ENCODE measurements at places on chromosomes 2 and 18. TPM values are rescaled to one million over a fixed set of nuclear protein-coding genes. Genes with fewer than 3 reads are reported as not detected.

The E2F6 gene
- 10.1 TPM for total RNA-seq

The TFPI gene
- total RNA-seq = not detected

The MATN3 gene
- total RNA-seq = not detected

DNA sequence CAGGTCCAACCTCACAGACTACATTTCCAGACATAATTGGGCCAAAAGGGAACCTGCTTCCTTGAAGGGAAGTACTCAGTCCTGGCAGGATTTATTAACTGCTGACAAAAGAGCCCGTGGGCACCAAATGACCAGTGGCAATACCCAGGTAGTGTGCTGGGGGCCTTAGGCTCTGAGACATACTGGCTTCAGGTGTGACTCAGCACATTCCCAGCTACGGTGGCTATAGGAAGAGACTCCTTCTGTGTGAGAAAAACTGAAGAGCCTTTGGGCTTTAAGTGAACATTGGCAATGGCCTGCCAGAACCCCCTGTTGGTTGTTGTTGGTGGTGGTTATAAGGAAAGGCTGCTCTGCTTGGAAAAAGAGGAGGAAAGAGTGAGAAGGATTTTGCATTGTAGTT, 401.8 kb downstream of the KCNJ3 start:
- DNase-seq = no peak

DNA sequence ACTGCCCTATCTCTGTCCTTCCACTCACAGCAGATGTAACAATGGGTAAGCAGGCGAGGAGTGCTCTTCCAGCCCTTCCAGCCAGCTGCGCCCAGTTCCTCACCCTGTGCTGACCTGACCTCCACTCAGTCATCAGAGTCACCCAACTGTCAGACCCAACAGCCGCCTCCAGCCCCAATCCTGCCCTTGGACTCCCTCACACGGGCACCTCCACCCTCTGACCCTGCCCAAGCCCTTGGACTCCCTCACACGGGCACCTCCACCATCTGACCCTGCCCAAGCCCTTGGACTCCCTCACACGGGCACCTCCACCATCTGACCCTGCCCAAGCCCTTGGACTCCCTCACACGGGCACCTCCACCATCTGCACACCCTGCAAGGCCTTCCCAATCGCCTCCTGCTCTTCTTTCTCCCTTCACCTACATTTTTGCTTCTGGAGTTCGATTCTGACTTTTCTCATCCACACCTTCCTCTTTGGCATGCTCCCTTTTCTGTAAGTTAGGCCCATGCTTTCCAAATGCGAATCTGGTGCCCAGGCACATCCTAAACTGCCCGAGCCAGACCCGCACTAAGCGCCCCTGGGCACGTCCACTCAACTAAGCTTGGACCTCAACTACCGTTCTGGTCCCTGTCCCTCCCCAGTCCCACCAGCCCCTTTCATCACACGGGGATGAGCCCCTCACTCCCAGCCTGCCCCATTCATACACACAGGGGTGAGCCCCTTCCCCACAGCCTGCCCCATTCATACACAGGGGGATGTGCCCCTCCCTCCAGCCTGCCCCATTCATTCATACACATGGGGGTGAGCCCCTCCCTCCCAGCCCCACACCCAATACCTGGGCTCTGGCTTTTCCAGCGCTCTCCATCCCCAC, 15.9 kb downstream of the EIPR1 start:
- DNase-seq = no peak

The SP140L gene
- total RNA-seq = 154 TPM

The PLCD4 gene
- total RNA-seq = not detected

DNA sequence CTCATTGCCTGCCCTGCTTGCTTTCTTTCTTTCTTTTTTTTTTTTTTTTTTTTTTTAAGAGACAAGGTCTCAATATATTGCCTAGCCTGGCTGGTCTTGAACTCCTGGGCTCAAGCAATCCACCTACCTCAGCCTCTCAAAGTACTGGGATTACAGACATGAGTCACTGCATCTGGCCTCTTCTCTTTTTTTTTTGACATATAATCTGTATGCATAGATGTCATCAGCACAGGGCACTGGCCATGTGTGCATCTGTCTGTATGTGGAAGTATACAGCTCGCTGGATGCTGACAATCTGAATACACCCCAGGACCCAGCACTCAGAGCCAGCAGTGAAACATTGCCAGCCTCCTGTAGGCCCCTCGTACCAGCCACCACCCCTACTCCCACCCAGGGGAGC, 49.5 kb downstream of the TFCP2L1 start:
- DNase-seq = no peak

The PARD3B gene
- total RNA-seq = not detected

The GTF2A1L gene
- total RNA-seq = not detected

DNA sequence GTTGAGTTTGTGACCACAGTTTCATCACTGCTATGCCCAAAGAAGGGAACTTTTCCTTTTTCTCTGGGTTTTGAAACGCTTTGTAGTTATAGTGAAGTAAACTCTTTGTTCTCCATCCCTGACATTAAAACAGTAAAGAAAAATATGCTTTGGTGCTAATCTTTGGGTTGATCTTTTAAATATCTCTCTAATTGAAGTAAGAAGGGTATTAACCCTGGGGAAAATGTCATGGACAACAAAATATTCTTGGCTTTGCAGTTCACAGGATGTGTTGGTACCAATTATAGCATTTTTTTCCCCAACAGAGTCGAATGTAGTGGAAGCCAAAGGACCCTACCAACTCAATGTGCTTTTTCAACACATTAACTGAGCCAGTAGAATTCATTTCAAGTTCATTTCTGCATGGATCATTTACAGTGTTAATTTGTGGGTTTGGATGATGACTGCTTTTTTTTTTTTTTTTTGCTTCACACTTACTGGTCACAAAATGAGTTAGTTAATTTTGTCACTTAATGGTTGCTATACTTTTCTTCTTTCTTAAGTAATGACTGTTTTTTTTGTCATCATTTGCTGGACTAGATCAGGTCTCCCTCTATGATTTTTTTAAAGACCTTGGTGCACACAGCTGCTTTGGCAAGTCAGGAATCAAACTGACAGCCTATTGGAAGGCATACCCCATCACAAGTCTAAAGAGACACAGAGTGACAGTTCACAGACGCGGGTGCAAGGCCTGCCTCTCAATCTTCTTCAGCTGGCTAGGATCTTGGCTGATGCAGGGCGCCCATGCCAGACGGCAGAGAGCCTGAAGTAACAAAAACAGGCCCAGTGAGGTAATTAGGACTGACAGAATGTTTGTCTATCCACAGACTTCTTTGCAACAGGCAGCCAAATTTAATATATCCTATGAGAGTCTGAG, 98.8 kb upstream of the MMADHC start:
- no peak for DNase-seq

- DNase-seq = peak; percentile 31
Observed at GRCh38 chr2:179751163-179751809, 110.1 kb downstream of the ZNF385B start.

DNA sequence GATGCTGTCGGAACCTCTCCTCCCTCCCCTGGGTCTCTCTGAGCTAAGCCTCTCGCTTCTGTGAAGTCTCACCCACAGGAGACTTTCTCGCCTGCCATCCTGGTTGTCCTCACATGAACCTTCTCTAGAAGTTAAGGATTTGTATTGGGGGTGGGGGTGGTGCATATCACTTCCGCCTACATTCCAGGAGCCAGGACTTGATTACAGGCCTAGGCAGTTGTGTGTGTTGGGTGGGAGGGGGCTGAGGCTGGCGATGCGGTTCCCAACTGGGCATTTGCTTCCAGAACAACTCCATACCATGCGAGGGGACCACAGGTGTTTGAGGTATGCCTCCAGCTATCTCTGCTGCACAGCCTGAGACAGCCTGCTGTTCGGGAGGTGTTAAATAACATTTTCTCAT, 56.8 kb upstream of the MGAT4A start:
- no peak for DNase-seq

The FAM237A gene
- not detected for total RNA-seq

The GNAL gene
- 0.12 TPM for total RNA-seq

- no peak for DNase-seq
Observed at GRCh38 chr2:207825045-207825954, 55.6 kb upstream of the FZD5 start.

DNA sequence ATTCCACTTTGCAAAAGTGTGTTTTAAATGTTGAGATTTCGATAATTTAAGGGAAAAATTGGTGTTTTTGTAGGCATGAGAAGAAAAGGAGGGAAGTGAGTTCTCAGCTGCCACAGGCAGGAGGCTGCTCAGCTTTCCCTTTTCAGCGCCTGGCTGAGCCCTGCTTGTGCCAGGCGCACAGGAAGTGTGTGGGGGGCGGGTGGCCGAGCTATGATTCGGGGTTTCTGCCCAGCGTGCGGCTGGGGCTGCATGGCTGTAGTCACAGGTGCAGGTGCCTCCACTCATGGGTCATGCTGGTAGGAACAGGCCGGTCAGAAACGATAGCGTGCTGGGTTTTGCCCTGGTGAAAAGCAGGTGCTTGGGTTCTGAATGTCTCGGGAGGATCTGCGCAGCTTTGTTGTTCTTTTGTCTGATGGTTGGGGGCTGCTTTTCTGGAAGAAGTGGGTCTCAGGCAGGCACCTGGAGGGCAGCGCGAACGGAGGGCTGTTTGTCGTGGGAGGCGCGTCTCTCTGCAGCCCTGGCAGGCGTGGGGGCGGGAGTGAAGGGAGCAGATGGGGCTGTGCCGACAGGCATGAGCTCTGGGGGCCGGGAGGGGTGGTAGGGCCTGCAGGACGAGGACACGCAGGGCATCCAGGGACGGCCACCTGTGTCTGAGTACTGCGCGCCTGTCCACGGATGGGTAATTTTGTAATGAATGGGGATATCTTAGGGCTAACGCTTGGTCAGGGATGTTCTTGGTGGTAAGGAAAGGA, 2.1 kb downstream of the KCNG2 start:
- peak; percentile 34 for DNase-seq

The BOLL gene
- total RNA-seq = not detected

The RNF125 gene
- 5.6 TPM for total RNA-seq

DNA sequence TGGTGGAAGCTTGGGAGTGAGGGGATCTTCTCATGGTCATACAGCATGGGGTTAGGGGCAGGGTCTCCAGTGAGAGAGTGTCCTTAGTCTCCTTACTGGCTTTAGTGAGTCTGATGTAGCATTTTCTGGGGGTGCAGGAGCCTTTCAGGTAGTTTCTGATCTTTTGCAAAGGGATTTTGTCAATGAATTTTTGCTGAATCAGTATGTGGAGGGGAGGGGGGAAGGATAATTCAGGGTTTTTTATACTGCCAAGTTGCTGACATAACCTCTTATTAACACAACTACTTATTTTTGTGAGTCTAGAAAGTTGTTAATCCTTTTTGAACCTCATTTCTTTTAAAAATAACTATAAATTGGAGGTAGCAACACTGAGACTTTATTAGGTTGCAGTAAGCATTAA, 35.3 kb upstream of the ZDBF2 start:
- no peak for DNase-seq

The TMEM163 gene
- total RNA-seq = 6.2 TPM

The NHEJ1 gene
- total RNA-seq = 20.3 TPM

The NEU2 gene
- not detected for total RNA-seq

The RFTN2 gene
- not detected for total RNA-seq

The ATP6V1C2 gene
- 8.1 TPM for total RNA-seq

The PLEKHH2 gene
- 0.58 TPM for total RNA-seq

DNA sequence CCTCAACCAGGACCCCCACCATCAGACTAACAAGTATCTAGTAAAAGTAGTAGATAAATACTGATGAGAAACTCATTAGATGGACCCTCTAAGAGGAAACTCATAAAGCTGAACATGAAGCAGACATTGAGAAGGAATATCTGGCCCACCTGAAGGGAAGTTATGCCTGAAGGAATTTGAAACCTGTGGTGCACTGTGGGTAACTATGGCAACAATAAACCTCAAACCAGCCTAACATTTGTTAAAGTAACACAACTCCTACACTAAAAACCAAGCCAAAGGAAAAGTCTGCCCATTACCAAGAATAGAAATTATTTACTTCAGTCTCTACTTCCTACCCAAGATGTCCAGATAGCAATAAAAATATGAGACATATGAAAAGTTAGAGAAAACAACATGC, 43.4 kb downstream of the KIAA1328 start:
- DNase-seq = no peak

DNA sequence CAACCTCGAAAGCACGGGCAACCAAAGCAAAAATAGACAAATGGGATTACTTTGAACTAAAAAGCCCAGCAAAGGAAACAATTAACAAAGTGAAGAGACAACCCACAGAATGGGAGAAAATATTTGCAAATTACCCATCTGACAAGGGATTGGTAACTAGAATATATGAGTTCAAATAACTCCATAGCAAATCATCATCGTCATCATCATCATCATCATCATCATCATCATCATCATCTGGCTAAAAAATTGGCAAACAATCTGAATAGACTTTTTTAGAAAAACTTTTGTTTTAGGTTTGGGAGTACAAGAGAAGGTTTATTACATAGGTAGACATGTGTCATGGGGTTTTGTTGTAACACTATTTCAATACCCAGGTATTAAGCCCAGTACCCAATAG, 1239.3 kb upstream of the FAM98A start:
- no peak for DNase-seq

The SULT1C4 gene
- not detected for total RNA-seq

DNA sequence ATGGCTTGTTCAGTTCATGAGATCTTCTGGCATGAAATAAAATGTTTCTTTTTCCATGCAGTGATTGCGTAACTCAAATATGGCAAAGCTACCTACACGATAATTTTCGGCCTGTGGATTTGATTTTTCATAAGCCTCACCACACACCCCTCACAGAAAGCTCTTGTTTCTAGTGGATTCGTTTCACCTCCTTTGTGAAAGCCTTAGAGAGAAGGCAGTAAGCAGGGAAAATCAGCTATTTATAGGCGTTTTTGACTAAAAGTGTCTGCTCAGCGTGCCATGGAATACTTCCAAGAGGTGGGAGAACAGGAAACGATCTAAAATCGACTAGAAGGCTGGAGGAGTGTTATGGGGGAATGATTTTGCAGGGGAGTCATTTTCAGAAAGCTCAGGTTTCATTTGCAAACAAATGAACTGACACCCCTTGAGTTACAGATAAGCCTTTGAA, 417.9 kb downstream of the TGIF1 start:
- DNase-seq = no peak

DNA sequence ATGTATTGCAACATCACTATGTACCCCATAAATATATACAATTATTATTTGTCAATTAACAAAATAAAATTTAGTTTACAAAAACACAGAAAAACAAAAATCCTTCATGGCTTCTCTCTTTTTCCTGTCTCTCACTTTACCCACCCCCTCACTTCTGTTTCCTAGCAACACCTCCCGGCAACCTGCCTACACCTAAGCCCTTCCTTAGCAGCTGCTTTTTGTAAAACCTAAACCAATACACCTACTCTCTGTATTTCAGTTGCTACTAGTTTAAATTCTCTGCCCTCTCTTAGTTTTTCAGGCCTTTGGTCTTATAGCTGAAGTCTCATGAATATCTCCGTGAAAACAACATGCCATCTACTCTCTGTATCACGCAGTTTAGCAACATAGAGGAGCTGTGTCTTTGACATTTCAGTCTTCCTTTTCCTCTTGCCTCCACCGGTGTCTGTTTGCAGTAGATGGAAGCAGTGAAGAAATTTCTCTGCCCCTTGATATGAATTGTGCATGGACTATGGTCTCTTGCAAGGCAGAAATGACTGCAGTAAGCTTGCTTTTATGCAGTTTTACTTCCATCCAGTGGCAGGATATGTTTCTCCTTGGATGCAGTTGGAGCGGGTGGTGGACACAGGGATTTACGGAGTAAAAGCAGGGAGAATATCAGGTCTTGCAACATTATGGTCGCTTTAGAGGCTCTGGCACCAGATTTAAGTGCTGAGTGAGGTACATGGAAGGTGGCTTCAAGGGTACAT, 42.0 kb upstream of the ZDBF2 start:
- DNase-seq = no peak

Measured in B cell (primary cell).